MV-4-11 (cell line): ENCODE measurements at places on chromosomes 6 and 20.
A peak's percentile ranks its signal among the peaks of the same experiment; 100 is the strongest.

DNA sequence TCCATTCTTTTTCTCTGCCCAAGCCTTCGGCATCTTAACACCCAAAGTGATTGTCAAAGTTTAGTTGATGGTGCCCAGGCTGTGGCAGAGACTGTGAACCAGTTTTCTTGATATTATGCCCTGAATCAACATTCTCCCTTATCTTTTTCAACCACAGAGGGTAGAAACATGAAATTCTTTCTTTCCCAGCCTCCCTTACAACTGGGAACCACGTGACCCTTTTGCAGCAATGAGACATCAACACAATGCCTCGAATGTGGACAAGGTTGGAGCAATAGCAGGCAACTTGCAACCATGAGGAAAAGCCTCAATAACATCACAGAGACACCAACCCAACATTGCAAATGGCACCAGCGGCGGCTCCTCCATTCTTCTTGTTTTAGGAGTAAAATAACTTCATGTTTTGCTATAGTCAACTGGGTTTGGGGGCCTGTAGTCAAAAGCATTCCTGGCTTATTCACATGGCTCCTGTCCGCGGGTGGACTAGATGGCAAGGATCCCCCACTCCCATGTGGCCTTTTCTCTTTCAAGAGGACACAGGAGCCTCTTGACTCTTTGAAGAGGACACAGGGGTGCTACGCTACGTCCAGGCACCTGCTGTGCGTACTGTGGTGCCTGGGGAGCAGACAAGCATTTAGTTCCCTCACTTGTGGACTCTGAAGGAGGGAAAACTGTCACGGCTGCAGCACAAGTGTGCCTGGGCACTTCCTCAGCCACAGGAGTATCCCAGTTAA, 90.5 kb downstream of the NOL4L start:
- no peak for DNase-seq

- no peak for DNase-seq
Observed at GRCh38 chr6:7911345-7911725, 747 bp upstream of the TXNDC5 start.

DNA sequence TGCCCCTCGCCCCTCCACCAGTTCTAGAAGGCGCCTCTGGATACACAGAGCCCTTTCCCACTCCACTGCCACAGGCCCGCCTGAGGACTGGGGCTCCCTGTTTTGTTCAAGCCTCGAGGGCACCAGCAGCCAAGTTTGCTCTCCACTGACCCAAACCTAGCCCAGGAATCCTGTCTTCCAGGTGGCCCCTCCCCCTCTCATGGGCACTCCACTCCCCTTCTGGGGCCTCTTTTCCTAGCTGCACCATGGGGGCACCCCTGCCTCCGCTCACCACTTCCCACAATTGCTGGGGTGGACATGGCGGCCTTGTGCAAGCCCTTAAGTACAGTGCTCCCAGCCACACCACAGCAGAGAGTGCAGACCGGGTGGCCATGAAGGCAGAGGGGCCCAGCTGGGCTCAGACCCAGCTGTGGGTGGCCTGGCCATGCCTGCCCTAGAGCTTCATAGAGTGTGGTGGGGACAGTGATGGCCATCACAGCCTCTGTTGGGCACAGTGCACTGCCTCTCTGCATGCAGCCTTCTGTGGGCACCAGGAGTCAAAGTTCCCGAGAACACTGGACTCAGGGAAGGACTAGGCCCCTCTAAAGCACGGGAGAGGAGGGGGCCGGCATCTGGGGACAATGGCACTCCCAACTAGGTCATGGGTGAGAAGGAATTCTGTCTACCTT, 1.3 kb downstream of the MYL9 start:
- DNase-seq, result no peak

- peak; percentile 95 for DNase-seq
Observed at GRCh38 chr6:30200551-30201281, 12.5 kb downstream of the TRIM26 start.

GRCh38 chr6:2531426-2532215, 219.1 kb downstream of the MYLK4 start:
- peak; percentile 89 for DNase-seq

DNA sequence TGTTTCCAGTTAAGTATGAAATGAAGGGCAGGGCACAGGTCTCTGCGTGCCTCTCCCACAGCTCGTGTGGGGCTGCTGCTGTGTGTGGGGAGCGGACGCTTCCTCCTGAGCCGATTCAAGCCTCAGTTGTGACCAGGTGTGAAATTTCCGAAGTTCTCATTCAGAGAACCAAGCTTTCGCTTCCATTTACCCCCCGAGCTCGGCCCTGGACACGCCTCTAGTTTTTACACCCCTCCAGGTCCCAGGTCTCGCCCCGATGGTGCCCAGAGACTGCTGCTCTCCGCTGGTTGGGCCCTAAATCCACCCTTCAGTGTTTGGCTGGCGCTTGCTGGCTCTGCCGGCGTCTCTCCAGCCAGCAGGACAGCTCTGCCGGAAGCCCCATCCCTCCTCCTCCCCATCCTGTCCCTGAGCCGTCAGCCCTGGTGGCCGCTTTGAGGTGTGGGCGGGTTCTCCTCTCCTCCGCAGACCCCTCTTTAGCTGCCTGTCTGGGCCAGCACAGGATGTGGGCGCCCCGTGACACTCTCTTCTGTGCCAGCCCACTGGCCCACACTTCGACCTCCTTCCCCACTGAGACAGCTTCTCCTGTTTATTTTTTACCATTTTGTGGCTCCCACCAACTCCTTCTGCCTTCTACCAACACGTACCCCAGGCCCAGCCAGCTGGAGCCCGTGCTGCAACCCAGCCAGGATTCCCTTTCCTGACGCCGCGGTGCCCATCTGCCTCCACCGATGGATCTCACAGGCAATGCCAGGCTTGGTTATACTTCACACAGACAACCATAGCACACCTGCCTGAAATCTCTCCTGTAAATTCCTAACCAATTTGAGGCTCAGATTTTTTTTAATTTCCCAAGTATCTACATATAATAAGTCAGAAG, 142.8 kb downstream of the DLL1 start:
- no peak for DNase-seq

DNA sequence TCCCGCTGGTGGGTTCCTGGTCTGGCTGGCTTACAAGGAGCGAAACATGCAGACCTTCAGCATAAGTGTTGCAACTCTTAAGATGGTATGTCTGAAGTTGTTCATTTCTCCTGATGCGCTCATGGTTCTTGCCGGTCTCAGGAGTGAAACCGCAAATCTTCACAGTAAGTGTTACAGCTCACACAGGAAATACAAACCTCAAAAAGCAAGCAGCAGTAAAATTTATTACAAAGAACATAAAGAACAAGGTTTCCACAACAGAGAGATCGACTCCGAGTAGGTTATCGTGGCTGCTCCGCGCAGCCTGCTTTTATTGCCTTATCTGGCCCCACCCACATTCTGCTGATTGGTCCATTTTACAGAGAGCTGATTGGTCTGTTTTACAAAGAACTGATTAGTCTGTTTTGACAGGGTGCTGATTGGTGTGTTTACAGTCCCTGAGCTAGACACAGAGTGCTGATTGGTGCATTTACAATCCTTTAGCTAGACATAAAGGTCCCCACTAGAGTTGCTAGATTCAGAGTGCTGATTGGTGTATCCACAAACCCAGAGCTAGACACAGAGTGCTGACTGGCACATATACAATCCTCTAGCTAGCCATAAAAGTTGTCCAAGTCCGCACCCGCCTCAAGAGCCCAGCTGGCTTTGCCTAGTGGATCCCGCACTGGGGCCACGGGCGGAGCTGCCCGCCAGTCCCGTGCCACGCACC, 39.2 kb downstream of the TRIM27 start:
- peak; percentile 88 for DNase-seq

- peak; percentile 8 for DNase-seq
Observed at GRCh38 chr6:7921632-7922092, 11.1 kb upstream of the TXNDC5 start.
